H4 (cell line): ENCODE measurements at places on chromosomes 5 and 9. TPM values are rescaled to one million over a fixed set of nuclear protein-coding genes. Genes with fewer than 3 reads are reported as not detected.

Gene TXNDC8
- not detected in 2 replicates for total RNA-seq

Gene SEMA4D
- 4.8 and 6.3 TPM in 2 replicates for total RNA-seq

GRCh38 chr5:122967625-122968024 lies 68.9 kb downstream of the PPIC start:
- DNase-seq = no peak

GRCh38 chr9:90559075-90560073 lies 83.2 kb downstream of the DIRAS2 start:
- no peak for DNase-seq

Gene TRIM7
- 0.10 and 0.27 TPM in 2 replicates for total RNA-seq

DNA sequence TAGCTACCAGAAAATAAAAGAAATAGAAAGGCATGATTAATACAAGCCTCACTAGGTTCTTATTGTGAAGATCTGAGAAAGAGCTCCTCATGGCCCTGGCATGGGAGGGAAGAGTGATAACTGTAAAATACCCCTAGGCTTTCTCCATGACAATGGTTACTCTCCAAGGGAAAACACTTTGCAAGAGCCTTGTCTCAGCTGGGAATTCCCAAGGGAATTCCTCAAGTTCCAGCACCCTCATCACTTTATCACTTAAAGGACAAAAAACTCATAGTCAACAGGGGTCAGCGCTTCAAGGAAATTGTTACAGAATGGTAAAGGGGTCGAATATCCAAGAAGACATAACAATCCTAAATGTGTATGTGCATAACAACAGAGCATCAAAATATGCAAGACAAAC lies 21.2 kb downstream of the SYK start:
- DNase-seq = no peak

Gene IL7R
- 9.0 and 10.6 TPM in 2 replicates for total RNA-seq

DNA sequence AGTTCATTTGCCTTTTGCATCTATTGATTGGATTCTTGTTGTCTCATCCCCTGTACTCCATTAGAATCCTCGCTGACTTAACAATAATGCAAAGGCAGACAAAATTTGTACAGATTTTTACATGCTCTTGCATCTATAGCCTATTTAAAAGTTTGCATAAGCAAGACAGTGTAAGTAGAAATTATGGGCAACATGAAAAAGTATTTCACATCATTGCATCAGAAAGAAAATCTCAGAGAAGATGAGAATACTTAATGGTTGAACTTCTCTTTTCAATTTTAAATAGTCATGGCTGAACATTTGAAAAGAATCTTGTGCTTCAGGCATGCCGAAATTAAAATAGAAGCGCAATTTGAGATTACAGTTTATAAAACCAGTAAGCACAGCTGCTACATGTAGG lies 226.4 kb downstream of the EFNA5 start:
- no peak for DNase-seq

- DNase-seq = no peak
Observed at GRCh38 chr9:5628183-5628529, 751 bp upstream of the RIC1 start.

DNA sequence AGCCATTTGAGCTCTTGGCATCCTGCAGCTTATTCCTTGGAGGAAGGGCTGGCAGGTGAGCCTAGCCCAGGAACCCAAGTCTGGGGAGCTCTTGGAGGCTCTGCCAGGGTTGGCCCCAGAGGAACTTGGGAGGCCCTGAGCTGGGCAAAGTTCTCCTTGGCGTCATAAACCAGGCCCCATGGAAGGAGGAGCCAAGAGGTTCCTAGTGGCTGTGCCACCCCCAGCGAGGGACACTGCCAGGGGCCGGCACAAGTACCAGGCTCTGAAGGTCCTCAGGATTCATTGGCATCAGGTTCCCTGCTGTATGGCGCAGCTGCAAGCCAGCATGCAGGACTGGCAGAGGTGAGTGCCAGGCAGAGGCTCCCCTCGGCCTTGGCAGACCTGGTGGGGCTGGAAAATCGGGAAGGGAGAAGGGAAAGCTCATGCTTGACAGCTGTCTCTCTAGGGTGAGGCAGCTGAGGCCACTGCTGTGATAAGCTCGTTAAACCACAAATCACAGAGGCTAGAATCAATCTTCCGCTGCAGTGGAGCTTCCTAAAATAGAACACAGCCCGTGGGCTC lies 54.6 kb upstream of the SYNPO start:
- DNase-seq = no peak

DNA sequence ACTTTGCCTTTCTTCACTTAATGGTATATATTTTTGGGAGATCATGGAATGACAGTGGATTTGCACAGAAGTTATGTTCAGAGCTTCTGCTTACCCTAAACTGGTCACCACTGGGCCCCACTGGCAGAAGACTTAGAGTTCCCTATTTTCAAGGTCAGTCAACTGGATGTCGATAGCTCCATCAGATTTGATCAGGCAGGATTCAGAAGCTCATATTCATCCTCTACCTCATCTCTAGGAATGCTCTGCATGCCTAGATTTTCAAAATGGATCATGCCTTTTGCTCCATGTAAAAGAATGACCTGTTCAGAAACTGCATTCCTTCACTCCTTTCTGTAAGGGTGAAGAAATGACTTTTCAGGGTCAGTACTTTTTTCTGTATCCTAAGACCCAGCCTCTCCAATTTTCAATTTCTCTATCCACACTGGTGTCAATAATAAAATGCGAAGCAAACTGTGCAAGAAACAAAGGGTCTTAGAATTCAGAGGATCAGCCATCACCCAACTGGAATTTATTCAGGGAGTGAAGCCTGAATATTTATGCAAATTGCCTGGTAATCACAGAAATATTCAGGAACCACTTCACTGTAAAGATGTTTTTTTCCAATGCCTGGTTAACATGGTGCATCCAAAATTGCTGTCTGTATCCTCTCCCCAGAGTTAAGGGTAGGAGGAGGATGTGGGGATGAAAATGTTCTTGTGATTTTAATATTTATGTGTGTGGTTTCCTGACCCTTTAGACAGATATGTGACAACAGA lies 125.4 kb downstream of the DOCK2 start:
- DNase-seq = no peak

DNA sequence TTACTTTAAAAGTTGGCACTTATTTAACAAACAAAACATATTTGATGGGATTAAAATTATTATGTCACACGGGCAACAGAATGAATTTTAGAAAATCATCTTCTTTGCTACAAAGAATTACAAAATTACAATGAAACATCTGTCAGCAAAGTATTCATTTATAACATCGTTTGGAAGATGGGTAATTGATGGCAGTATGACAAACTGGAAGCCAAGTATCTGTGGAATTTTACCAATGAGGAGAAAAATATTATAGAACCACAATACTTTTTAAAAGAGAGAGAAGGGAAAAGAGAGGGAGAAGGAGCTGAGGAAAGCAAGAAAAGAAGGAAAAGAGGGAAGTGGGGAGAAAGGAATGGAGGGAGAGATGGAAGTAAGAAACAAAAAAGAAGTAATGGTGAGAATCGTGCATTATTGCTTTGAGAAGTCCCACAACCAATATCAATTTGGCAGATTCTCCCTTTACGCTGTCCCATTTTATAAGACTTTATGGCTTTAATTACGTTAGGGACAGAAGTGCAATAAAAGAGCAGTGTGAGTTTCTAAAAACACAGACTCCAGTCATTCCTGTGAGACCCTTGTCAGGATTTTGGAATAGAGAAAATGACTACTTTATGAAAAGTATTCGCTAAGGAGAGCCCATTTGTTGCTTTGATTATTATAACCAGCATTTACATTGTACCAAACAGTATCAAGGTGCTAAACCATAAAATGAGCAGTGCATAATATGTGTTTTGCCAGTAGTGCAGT lies 76.7 kb downstream of the LURAP1L start:
- DNase-seq = no peak

DNA sequence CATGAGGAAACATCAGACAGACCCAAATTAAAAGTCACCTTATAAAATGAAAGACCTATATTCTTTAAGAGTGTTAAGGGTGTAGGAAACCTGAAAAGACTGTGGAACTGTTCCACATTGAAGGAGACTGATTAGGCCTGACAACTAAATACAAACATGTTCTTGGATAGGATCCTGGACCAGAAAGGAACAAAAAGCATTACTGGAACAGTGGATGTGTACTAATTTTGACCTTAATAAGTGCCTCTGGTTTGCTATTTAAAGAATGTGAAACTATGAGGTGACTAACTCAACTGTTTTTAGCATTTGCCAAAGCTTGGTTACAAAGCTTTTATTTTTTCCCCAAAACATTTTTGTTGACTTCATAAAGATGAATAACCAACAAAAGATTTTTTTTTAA lies 340.6 kb downstream of the CAAP1 start:
- no peak for DNase-seq

- DNase-seq = no peak
Observed at GRCh38 chr5:68548959-68549676, 333.6 kb downstream of the PIK3R1 start.

DNA sequence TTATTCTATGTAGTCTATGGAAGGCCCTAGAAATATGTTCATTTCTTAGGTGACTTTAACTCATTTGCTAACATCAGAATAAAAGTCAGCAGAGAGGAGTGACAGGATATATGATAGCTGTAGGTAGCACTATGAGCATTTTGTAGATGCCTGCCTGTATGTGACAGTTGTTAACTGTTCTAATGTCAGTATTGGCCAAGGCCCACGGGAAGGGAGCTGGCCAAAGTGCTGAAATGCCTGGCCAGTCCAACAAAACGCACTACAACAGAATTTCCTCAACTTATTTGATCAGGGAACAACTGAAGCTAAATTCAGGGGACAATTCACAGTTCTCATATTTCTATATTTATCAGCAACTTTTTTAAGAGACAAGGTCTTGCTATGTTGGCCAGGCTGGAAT lies 20.8 kb downstream of the SV2C start:
- DNase-seq = no peak

GRCh38 chr5:83942155-83942554 lies 221.5 kb upstream of the HAPLN1 start:
- no peak for DNase-seq

DNA sequence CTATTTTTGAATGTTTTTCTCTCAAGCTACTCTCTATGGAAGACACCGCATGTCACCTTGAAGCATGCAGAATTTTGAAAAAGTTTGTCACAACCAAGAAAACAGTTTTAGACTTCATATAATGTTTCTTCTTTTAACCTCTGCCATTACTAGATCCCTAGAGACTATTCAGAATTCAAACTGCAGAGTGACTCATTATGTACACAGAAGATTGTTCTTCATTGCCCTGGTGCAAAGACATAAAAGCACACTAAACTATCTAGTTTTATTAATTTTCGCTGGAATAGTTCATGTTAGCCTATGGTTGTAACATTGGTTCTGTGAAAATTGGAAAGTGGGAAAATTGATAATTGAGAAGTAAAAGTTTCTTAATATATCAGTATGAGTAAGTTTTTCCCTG lies 18.4 kb downstream of the F2RL2 start:
- DNase-seq = no peak

- no peak for DNase-seq
Observed at GRCh38 chr5:125489146-125489545, 742.7 kb upstream of the ZNF608 start.

GRCh38 chr5:177557041-177557647 lies 2.8 kb upstream of the FAM193B start:
- no peak for DNase-seq

GRCh38 chr5:60436518-60436917 lies 263.4 kb downstream of the DEPDC1B start:
- no peak for DNase-seq

- no peak for DNase-seq
Observed at GRCh38 chr9:90803860-90804593, 2.4 kb downstream of the SYK start.

DNA sequence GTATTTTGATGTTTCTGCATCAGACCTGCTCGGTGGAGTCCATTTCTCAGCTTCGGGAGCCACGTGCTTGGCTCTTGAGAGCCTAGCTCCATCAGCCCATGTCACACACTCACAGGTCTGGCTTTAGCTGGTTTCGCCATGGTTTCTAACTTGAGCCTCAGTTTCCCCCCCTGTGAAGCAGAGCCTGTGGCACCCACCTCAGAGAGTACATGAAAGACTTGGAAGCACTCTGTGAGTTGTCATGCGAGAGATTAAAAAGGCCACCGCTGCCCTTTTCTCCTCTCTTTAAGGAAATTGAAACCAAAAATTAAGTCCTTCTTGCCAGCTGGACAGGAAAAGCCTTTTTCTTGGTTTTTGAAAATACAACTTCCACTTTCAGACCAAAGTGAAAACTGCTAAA lies 8.8 kb downstream of the TENT4A start:
- no peak for DNase-seq

DNA sequence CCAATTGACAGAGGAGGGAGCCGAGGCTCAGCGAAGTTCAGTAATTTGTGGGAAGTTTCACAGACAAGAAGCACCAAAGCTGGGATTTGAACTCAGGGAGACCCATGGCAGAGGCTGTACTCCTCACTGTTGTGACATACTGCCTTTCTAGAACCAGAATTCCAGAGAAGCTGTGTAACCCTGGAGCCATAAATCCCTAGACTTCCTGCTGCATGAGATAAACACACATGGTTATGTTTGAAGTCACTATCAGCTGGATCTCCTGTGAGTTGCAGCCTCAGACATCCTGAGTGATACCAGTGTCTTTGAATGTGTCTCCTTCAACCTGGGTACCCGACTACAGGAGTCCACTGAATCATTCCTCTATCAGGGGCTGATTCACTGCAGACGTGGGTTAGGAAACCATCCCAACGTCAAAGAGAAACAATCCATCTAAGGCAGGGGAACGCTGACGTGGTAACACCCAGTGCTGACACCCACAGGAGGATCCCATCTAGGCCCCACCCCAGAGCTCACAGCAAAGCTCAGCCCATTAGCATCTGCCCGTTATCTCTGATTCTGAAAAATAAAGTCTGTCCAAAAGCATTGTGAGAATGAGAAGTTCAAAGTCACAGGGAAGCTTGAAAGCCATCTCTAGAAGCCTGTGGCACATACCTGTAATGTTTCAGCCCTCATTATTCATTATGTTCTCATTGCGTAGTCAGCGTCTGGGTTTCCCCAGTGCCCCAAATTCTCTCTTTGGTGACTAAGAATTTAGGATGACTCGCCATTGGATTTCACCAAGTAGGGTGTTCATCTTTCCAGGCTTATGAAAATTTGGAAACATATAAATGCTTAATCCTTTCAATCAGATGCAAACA lies 36.3 kb upstream of the BASP1 start:
- DNase-seq = peak; percentile 81

DNA sequence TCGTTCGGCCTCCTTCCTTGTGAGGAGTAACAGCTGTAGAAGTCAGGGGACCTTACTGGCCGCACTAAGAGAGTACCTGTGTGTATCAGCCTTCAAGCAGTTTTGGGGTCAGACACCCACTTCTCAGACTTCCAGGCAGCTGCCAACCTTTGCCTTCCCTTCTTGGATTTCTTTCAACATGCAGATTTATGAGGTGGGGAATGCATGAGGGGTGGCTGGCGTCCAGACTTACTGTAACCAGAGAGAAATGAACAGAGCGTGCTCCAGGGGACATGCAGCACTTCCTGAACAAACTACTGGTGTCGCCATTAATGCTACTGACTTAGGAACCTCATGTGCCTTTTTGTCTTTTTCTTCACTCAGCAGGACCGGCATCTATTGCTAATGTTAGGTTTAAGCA lies 46.7 kb downstream of the INSYN2B start:
- DNase-seq = no peak

GRCh38 chr5:116651653-116652052 lies 77.0 kb upstream of the SEMA6A start:
- DNase-seq = no peak

- DNase-seq = no peak
Observed at GRCh38 chr9:132560616-132561202, 21.7 kb upstream of the BARHL1 start.

Gene FABP6
- 2.4 TPM in 1 of 2 replicates, not detected in the other for total RNA-seq

GRCh38 chr9:91740701-91741100 lies 209.3 kb downstream of the ROR2 start:
- DNase-seq = no peak

Gene PCDHGA8
- total RNA-seq = 0.39 and 0.74 TPM in 2 replicates

Gene SPATA24
- total RNA-seq = 3.4 and 5.9 TPM in 2 replicates

- DNase-seq = no peak
Observed at GRCh38 chr9:134847138-134847537, 33.5 kb upstream of the FCN2 start.

Gene PKN3
- total RNA-seq = 1.9 and 2.8 TPM in 2 replicates
